ENCODE measurements at places on chromosomes 1 and 21. TPM values are rescaled to one million over a fixed set of nuclear protein-coding genes. Genes with fewer than 3 reads are reported as not detected.

Gene AGBL4
- total RNA-seq, result not detected

Gene MCOLN3
- 5.8 TPM for total RNA-seq

Gene BARHL2
- total RNA-seq, result not detected

Gene CCDC24
- 3.8 TPM for total RNA-seq

Gene CELA3A
- not detected for total RNA-seq

Gene RNU1-1
- total RNA-seq, result under 0.01 TPM

Gene OR2T2
- not detected for total RNA-seq
